Foreskin melanocyte (primary cell): ENCODE measurements at places on chromosomes 3 and 15.

DNA sequence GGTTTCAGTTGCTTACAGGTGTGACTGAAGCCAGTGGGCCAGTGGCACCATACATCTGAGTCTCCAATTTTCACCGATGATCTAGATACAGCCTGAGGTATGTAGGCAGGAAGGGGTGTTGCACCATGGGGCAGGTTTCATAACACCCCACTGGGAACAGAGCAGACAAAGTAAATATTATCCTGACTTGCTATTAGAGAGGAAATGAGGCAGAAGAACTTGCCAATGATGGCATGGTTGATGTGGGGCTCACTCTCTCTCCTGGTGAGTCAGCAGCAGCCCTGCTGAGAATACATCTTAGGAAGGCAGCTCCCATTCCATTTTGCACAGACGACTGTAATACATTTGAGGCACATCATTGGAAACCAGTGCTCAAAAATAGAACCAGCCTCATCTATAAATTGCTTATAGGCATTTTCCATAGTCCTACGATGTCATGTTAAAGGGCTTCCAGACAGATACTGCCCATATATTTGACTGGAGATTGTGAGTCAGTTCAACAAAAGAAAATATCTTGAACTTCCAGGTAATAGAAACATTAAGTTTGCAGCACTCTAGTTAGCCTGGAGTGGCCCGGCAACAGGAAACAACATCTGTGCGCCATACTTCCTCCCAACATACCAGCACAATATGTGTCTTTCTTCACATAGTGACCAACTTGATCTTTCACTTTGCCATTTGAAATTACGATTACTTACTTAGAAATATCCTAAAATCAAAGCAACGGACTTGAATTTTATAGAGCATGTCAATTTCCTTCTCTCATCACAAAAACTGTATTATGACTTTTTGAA is 175.5 kb downstream of the NECTIN3 start:
- no peak for DNase-seq

- no peak for DNase-seq
Measured at GRCh38 chr15:60555806-60556205, 76.9 kb upstream of the ICE2 start.

DNA sequence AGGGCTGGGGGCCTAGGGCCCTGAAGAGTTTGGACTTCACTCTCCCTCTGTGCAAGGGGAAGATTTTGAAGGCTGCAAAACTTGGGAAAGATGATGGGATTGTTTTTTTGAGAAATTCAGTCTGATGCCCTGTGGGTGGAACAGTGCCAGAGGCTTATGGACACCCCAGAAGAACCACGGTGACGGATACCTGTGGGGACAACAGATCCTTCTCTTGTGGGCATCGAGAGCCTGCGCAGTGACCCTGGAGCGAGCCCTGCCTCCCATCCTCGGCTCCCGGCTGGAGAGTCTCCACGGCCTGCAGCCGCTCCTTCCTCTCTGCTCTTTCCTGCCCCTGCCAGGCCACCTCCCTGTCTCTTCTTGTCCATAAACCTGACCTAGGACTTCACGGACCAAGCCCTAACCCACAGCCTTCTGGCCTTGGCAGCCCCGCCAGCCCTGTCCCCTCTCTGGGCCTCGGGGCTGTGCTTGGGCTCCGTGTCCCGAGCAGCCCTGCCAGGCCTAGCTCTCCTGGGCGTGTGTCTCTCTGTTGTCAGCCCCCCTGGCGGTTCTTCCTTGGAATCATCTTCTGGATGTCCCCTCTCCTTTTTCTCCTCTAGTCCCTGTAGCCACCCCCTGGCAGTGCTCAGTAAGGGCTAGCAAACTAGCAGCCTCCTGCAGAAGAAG is 98.4 kb downstream of the VGLL4 start:
- DNase-seq = no peak

DNA sequence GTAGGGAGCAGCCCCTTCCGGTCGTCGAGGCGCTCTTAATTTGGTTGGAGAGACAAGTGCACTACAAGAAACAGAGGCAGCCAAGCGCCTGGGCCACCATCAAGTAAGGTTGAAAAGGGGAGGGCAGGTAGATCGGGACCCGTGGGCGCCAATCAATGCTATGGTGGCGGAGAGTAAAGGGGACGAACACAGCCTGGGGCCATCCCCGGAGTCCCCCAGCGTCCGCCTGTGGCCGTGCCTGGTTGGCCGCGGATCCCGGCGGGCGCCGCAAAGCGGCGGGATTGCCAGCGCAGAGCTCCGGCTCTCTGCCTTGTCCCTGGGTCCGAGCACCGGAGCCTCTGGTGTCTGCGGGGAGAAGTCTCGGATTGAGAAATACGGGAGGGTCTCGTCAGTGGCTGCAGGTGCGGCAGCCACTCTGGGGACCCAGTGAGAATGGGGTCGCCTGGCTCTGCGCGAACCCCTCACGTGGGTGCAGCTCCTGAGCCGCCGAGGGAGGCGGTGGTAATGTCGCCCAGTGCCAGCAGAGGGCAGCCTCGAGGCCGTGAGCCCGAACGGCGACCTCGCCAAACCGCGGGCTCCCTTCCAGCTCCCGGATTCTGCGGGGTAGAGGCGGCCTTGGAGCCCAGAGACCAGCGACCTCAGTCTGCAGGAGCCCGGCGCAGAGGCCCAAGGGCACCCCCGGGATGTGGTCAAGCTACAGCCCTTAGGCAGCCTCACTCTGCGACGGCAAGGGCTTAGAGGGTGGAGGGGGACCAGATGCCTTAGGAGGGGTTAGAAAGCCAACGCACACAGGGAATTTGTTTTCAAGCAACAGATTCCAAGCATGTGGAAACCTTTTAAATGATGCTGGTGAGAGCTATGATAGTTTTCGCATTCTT is 10.8 kb downstream of the FOXL2 start:
- DNase-seq = peak; percentile 45

DNA sequence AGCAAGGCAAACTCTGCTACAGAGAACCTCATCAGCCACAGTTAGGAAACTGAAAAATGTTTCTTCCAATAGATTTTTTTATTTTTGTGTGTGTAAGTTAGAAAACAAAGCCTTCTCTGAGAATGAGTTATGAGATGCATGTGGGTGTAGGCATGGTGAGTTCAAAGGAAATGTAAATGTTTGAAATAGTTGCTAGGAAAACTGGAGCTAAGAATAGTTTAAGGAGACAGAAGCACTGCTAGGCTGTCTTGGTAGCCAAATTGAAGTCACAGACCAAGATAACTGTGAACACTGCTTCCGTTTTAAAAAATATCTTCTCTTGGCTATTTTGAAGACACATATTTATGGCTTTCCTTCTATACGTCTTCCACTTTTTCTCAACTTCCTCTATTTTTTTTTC is 1501.2 kb upstream of the CADM2 start:
- peak; percentile 77 for DNase-seq

- DNase-seq = no peak
Measured at GRCh38 chr15:25742041-25742730, 120.9 kb downstream of the ATP10A start.

GRCh38 chr15:35256551-35256950 is 171.5 kb upstream of the NANOGP8 start:
- no peak for DNase-seq

DNA sequence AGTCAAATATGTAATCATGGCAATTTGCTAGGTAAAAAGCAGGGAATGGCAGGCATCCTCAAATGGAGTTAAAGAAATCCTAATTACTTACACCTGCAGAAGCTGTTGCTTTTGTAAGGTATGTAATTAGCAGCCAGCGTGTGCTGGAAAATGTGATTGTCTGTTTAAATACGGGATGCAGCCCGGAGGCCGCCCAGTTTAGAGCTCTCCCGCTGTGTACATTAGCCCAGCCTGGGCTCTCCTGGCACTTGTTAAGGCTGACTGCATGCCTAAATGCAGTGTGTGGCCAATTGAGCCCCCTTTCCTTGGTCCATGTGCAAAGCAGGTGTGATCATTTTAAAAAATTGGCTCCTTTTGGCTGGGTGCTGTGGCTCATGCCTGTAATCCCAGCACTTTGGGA is 9.0 kb downstream of the DPH3 start:
- no peak for DNase-seq

GRCh38 chr15:64010719-64011118 is 35.6 kb downstream of the DAPK2 start:
- DNase-seq = peak; percentile 5

- no peak for DNase-seq
Measured at GRCh38 chr3:97347780-97348179, 416.8 kb upstream of the ARL6 start.

GRCh38 chr3:190036631-190037030 is 84.1 kb downstream of the P3H2 start:
- no peak for DNase-seq

- peak; percentile 9 for DNase-seq
Measured at GRCh38 chr3:116474801-116475200, 29.5 kb upstream of the LSAMP start.

- DNase-seq = no peak
Measured at GRCh38 chr3:166195808-166196207, 358.6 kb upstream of the BCHE start.

GRCh38 chr3:153595186-153595815 is 433.3 kb downstream of the RAP2B start:
- DNase-seq = peak; percentile 51

GRCh38 chr3:112090887-112091586 is 4.8 kb downstream of the C3orf52 start:
- DNase-seq = no peak

- no peak for DNase-seq
Measured at GRCh38 chr15:92751528-92751927, 96.0 kb upstream of the FAM174B start.

DNA sequence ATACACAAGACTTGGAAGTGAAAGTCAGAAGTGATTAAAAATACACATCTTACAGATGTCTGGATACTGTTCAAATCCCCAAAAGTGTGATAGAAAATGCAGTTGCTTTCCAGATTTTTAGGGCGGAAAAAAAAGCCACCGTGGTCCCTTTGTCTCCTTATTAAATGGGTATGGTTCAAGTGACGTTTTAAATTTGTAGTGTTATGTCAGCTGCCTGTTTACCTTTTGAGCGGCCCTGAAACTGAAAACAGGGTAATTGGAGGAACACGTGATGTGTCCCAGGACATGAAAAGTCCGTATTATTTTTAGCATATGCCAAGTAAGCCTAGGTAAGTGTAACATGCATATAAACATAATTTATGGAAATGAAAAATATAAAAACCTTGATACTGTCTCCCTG is 109.0 kb upstream of the PDZRN3 start:
- no peak for DNase-seq

GRCh38 chr15:41561777-41562145 is 2.7 kb downstream of the TYRO3 start:
- DNase-seq = no peak

GRCh38 chr3:126364130-126364695 is 7.0 kb upstream of the KLF15 start:
- no peak for DNase-seq

- DNase-seq = peak; percentile 98
Measured at GRCh38 chr3:32956750-32957570, 5.5 kb downstream of the CCR4 start.

DNA sequence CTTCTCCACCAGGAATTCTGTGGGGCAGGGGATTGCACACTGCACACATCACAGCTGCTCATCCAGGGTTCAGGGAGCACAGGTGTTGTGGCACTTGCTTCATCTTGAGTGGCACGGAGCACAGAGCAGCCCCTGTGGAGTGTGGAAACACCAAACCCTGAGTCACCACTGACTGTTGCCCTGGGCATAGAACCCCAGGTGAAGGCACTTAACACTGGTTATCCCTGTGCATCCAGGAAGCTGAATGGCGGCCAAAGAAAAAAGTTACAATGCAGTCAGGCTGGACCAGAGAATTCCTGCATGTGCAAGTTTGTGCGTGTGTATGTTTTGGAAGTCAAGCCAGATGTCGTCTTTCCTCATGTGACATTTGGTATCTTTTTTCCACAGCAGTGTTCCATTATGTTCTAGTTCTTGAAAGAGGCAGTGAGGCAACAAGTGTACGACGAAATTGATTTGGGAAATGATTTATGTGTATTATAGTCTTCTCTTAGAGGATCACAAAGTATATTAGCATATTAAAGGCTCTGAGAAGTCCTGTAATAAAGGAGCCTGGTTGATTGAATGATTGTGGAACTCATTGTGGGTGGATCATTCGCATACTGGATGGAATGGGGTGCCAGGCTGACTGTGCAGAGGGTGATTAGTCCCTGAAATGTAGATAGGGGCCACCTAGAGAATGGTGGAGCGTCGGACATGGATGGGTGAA is 292.3 kb downstream of the TLE3 start:
- no peak for DNase-seq

DNA sequence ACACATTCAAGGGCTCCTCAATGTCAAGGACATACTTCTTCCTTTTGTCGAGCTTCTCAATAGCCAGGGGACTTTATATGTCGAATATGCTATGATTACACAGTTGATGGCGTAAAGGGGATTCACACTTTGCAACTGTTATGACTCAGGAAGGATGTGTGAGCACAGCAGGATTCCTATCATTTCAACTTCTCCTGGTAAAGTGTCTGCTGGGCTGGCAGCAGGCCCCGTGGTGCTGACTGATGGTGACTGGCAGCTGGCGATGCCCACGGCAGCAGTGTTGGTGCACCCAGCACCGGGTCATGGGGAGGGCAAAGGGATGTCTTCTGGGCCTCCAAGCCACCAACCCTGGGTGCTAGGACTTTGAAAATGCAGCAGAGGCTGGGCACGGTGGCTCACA is 44.8 kb upstream of the GNB5 start:
- no peak for DNase-seq

DNA sequence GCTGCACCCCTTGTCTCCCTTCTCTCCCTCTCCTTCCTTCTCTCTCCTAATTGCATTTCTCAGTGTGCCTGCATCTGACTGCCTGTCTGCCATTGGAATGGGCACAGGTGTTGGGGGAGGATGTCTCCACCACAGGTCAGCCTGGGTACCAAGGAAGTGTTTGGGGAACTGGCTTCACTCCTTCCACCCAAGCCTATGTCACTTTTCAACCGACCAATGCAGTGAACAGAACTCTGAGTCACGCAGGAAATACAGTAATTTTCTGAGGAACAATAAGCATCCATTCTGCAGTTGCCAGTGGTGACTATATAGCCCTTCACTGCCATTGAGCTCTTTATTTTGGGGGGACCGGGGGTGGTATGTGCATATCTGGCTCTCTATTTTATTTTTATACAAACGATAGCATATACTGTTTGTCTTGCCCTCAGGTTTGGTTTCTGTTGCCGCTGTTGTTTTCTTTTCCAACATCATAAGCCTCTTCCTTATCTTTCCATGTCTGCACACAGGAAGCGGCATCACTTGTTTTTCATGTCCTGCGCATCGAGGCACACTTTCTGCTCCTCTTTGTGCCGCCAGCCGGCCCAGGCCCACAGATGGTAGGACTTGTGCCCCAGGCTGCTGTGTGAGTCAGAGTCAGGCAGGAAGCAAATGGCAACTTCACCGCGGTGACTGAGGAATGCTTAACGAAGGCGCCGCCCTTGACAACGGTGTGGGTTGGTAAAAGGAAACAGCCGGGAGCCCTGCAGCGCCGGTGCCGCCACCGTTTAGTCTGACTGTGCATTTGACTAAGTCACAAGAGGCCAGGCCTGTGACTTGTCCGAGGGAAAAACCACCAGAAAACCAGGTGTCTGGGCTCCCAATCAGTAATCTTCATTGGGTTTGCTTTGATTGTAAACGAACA is 21.1 kb upstream of the CDCP1 start:
- peak; percentile 91 for DNase-seq

- no peak for DNase-seq
Measured at GRCh38 chr3:51445544-51446280, 54.1 kb downstream of the DCAF1 start.

- DNase-seq = no peak
Measured at GRCh38 chr3:106255870-106256248, 387.0 kb upstream of the CBLB start.
